ENCODE measurements at places on chromosomes 5 and 9.

GRCh38 chr9:136456258-136456657 lies 16.6 kb upstream of the INPP5E start:
- DNase-seq = no peak

GRCh38 chr5:112117551-112117950 lies 301.5 kb downstream of the EPB41L4A start:
- no peak for DNase-seq

- no peak for DNase-seq
Measured at GRCh38 chr5:170444181-170444580, 55.0 kb upstream of the KCNMB1 start.

- no peak for DNase-seq
Measured at GRCh38 chr5:62578540-62578939, at the start of gene LRRC70. LRRC70 (plus strand) TSS chr5:62578819; CDS start chr5:62579439, 620 bp downstream.

DNA sequence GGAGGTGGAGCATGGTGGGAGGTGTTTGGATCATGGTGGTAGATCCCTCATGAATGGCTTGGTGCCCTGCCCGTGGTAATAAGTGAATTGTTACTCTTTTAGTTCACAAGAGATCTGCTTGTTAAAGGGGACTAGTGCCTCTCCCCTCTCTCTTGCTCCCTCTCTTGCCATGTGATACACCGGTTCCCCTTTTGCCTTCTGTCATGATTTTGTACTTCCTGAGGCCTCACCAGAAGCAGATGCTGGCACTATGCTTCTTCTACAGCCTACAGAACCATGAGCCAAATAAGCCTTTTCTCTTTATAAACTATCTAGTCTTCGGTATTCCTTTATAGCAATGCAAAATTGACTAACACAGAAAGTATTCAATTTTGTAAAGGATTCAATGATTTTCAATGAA lies 817.1 kb downstream of the TLR4 start:
- DNase-seq = no peak

- DNase-seq = no peak
Measured at GRCh38 chr5:137754961-137755762, 999 bp upstream of the HNRNPA0 start.

GRCh38 chr5:122220511-122220910 lies 91.2 kb downstream of the ZNF474 start:
- DNase-seq = no peak

GRCh38 chr9:112753725-112754124 lies 3.2 kb downstream of the SNX30 start:
- no peak for DNase-seq

- DNase-seq = no peak
Measured at GRCh38 chr9:125003332-125003731, 62.4 kb upstream of the GOLGA1 start.

GRCh38 chr9:37549527-37549926 lies 26.7 kb downstream of the FBXO10 start:
- no peak for DNase-seq

GRCh38 chr9:107036367-107036766 lies 173.4 kb downstream of the ZNF462 start:
- no peak for DNase-seq

GRCh38 chr9:1101846-1102641 lies 51.9 kb downstream of the DMRT2 start:
- no peak for DNase-seq

DNA sequence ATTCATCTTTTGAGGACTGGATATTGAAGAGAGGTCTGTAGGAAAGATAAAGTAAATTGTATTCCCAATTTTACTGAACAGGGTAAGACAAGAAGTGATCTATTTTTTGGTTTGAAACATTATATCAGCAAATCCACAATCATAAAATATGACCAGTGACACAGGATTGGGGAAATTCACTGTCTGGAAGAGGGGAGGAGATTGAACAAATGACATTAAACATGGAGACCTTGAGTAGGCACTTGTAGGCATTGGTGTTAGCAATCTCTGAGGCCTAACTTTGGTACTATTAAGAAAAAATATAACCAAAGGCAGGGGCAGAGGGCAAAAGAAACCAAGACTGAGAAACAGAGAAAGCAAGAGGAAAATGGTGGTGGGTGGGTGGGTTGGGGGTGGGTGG lies 132.6 kb upstream of the TMEM161B start:
- DNase-seq = no peak

- DNase-seq = no peak
Measured at GRCh38 chr9:89022902-89023301, 31.6 kb downstream of the S1PR3 start.

DNA sequence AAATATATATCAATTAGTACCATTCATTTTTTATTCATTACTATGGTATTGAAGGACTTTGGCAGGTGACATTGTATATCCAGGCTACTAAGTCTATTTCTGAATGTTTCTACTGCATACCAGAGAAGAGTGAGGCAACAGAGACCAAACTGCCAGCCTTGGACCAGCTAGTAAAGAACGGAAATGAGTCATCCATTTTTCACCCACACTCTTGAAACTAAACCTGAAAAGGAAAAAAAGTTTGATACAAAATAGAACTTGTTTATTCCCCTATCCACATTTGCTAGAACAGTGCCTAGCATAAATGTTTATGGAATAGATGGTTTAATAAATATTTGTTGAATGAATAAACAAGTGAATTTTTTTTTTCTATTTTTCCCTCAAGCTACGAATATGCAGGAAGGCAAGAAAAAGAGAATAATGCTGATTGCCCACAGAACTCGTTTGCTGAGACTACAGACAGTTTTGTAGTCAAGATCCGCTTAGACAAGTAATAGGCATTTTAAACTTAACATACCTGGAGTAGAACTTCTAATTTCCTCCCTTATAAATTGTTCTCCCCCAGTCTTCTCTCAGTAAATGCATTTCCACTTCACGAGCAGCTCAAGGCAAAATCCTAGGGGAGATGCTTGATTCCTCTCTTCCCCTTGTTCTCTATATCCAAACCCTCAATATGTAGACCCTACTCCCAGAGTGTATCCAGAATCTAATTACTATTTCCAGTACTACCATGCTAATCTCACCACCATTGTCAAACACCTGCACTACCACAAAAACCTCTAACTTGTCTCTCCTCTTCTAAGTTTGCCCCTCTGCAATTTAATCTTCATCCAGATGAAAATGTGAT lies 146.2 kb upstream of the RASA1 start:
- DNase-seq = no peak

GRCh38 chr5:30765227-30765626 lies 428.3 kb upstream of the CDH6 start:
- DNase-seq = no peak

- no peak for DNase-seq
Measured at GRCh38 chr9:94779031-94779430, 52.5 kb downstream of the AOPEP start.

DNA sequence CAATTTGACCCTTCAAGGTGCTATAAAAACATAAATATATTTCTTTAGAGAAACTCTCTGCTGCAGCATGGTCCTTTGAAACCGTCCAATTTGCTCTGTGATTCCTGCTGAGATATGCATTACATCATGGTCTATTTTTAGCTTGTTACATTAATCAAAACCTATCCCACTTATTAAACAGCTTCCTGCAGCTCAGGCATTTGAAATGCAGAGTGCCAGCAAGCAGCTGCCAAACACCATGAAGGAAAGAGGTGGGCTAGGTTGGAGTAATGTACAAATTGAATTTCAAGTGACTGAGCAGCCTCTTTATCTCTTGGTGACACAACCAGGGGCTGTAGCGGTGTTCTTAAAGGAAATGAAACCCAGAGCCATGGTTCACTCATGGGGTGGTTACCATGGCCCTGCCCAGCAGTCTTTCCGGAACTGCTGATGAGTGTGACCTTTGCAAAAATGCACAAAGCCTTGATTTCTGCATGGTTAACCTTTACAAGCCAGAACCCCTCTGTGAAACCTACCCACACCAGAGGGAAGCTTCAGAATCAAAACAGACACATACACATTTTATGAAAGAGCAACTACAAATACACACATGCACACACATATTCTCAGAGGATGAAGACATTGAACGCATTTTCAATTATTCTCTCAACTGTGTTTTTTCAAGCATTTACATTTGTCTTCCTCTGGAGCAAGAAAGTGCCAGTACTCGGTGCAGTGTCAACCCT lies 155.8 kb upstream of the ZNF608 start:
- peak; percentile 70 for DNase-seq

- DNase-seq = no peak
Measured at GRCh38 chr5:65539827-65540226, 23.1 kb downstream of the CENPK start.

GRCh38 chr9:121901616-121902015 lies 191.5 kb downstream of the TTLL11 start:
- DNase-seq = no peak

DNA sequence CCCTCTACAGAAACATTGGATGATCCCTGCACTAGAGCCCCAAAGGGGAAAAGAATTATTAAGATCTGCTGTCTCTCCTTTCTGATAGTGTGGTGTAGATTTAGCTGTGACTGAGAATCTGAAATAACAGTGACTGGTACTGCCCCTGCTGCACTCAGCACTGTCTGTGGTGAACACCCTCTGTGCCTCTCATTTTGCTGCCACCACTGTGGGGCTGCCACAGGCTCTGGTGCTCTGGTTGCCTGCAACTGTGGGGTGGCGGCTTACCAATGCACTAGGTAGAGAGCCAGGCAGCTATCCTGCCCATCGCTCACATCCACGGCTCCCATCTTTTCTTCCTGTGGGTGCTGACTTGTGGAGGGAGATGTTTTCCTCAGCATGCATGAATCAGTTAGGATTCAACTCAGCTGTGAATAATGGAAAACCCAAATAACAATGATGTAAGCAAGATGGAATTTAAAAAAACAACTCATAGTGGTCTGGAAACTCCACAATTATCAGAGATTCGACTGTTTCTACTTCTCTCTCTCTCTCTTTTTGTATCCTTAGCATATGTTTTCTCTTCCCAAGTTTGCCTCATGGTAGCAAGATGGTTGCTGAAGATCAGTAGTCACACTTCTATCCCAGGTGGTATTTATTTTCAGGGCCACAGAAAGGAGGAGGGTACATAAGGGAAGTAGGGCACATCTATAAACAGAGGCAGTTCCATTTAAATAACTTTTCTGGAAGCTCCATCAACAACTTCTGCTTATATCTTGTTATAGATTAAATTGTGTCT lies 99.8 kb upstream of the DAP start:
- no peak for DNase-seq

- DNase-seq = no peak
Measured at GRCh38 chr5:10666531-10667299, 94.3 kb downstream of the DAP start.

- no peak for DNase-seq
Measured at GRCh38 chr5:168427224-168427623, 59.0 kb upstream of the RARS1 start.

- DNase-seq = no peak
Measured at GRCh38 chr5:98102936-98103335, 670.5 kb upstream of the RGMB start.

- no peak for DNase-seq
Measured at GRCh38 chr9:90722071-90722470, 79.4 kb upstream of the DIRAS2 start.

GRCh38 chr5:177472460-177473442 lies 683 bp downstream of the DBN1 start:
- DNase-seq = no peak

- DNase-seq = peak; percentile 37
Measured at GRCh38 chr5:16935231-16936149, 598 bp downstream of the MYO10 start.

DNA sequence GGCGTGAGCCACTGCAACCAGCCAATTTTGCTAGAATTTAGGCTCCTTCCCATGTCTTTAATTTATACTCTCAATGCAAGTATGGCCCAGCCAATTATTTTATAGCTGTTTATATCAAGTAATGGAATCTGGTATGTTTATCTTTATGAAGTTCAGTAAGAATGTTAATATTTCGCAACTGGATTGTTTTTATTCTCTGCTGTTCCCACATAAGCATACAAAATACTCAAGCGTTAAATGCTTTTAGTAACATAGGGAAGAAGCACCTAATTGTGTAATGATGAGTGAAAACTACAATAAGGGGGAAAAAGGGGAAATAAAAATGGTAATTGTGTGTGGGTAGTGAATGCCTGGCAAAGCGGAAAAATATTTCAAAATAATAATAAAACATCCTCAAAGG lies 21.3 kb downstream of the PWWP2A start:
- DNase-seq = no peak

GRCh38 chr9:127521919-127522304 lies 70.6 kb downstream of the LRSAM1 start:
- DNase-seq = no peak

DNA sequence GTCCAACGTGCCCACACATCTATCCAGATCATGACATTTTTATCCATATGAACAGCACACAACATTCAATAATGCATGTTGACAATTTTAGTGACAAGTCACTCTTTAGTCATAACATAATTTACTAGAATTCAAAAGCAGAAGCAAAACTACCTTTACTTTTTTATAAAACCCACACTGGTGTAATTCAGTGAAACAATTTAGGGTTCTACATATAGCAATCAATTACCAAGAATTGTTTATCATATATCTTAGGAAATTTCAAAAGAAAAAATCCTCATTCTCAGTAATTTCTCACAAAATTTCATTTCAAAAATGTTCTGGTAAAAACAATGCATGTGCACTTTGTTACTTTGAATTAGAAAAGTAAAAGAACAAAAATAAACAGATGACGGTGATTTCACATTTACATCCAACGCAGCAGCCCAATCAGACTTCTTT lies 12.6 kb downstream of the AUH start:
- no peak for DNase-seq

- peak; percentile 85 for DNase-seq
Measured at GRCh38 chr5:43396762-43397304, 15.4 kb downstream of the CCL28 start.
